Stimulated activated CD4-positive, alpha-beta T cell treated with anti-CD3 and anti-CD28 coated beads, Interleukin-1b, Interleukin-23, amount 100 ng/mL, for 4 hours (primary cell): ENCODE measurements at places on chromosomes 12 and 14.

GRCh38 chr12:107163413-107163812 is 70.1 kb upstream of the CRY1 start:
- no peak for DNase-seq

GRCh38 chr12:49809381-49809905 is 18.8 kb downstream of the NCKAP5L start:
- DNase-seq: no peak

GRCh38 chr12:123278101-123278627 is 6.5 kb upstream of the CDK2AP1 start:
- DNase-seq: no peak

DNA sequence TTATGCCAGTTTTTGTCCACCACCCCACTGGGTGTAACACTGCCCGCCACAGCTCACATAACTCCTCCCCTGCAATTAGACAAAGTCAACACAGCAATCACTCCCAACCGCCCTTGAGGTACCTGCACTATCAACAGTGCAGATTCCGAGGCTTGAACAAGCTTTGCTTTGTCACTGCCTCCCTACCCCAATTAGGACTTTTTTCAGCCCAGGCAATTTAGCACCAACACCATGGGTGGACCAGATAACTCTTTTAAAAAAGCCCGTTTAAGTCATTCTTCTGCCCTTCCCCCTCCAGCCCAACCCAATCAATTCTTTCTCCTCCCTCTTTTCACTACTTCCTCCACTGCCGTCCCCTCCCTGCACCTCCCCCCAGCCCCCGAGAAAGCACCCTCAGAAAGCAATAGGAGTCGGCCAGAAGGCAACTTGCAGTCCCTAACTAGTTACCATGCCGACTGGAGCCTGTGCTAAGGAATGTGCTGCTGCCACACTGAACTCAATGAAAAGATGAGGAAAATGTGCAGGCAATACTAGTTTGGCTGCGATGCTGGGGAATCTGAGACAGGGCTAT is 45.7 kb upstream of the OTX2 start:
- DNase-seq: no peak

DNA sequence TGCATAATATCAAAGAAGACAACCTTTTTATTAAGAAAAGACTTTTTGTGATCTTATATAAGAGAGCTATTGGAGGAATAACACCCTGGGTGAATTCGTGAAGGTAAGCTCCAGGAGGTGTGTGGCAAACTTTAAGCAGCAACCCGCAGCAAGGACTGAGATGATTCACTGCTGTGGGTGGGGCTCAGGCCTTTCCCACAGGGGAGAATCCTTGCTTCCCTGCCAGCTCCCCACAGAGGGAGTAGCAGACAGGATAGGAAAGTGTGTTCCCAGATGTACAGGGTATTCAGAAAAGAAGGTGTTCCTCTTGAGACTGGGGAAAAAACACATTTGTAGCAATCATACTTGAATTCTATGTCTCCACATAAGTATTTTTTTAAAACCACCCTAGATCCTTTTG is 9.2 kb downstream of the NDUFA12 start:
- DNase-seq: no peak
